SJCRH30 (cell line): ENCODE measurements at places on chromosomes 5 and 9. TPM values are rescaled to one million over a fixed set of nuclear protein-coding genes. Genes with fewer than 3 reads are reported as not detected.
A peak's percentile ranks its signal among the peaks of the same experiment; 100 is the strongest.

DNA sequence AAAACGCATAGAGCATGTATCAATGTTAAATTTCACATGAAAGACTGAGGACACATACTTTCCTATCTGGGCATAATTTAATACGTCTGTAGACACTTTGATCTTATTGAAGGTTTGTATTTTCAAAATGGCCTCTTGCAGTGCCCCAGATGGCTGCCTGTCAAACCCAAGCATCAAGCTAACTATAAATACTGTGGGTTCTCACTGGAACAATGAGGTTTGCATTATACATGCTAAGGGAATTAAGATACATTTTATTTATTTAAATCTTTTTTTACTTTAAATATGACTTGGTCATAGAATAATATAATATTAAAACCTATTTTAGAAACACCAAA, 702.9 kb upstream of the GRAMD2B start:
- no peak for DNase-seq
- H3K27me3 ChIP-seq, result no peaks in the 10 kb centered on the region
- peaks cover 13% of the 10 kb centered on the region for H3K4me1 ChIP-seq
- H3K36me3 ChIP-seq, result no peaks in the 10 kb centered on the region
- peak overlapping the region; percentile 43 for H3K27ac ChIP-seq

- no peaks in the 10 kb centered on the region for H3K27me3 ChIP-seq
- DNase-seq, result no peak
- H3K4me3 ChIP-seq, result no peak overlapping the region
- H3K27ac ChIP-seq, result no peak overlapping the region
Observed at GRCh38 chr5:135230251-135230925, 168.6 kb downstream of the MACROH2A1 start.

DNA sequence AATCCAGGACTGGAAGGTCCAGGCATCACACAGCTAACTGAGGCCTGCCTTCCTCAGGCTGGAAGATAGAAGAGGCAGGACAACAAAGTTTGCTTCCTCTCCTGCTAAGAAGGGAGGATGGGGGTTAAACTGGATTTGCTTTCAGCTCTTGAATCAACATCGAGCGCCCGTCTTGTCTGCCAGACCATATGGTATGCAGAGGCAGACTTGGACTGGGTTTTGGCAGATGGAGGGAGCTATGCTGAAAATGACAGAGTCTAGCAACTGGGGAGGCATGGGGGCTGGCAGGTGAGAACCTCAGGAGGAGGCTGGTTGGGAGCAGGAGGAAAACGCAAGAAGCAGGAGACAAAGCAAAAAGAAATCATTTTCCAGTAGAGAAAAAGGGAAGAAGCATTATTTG, 289.5 kb upstream of the IL12B start:
- H3K4me1 ChIP-seq, result no peaks in the 10 kb centered on the region
- no peaks in the 10 kb centered on the region for H3K36me3 ChIP-seq
- H3K27me3 ChIP-seq, result no peaks in the 10 kb centered on the region
- no peak overlapping the region for H3K27ac ChIP-seq

DNA sequence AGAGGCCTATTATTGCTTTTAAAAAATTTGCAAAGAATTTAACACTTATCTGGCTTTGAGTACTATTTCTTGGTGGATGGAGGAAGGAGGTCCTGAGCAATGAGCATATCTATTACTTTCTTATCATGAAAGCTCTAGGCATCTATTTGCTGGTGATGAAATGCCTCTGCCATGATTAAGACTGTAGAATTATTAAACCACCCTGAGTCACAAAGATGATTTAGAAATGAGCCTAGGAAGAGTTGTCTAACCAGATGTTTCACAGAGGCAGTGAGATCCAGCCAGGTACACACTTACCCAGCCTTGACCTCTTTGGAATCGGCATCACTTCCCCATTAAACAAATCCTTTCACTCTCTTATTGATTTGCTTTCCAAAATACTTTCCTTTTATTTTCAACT, 304.4 kb upstream of the KIF2A start:
- no peaks in the 10 kb centered on the region for H3K4me1 ChIP-seq
- no peak overlapping the region for H3K4me3 ChIP-seq
- no peaks in the 10 kb centered on the region for H3K36me3 ChIP-seq
- H3K27ac ChIP-seq, result no peak overlapping the region
- no peaks in the 10 kb centered on the region; the same call in 1 of the 2 replicates for H3K27me3 ChIP-seq
- no peak for DNase-seq

GRCh38 chr5:160547872-160548271, 126.2 kb downstream of the PTTG1 start:
- no peaks in the 10 kb centered on the region for H3K4me1 ChIP-seq
- DNase-seq, result no peak
- H3K4me3 ChIP-seq, result no peak overlapping the region
- no peak overlapping the region for H3K27ac ChIP-seq
- H3K27me3 ChIP-seq, result no peaks in the 10 kb centered on the region

DNA sequence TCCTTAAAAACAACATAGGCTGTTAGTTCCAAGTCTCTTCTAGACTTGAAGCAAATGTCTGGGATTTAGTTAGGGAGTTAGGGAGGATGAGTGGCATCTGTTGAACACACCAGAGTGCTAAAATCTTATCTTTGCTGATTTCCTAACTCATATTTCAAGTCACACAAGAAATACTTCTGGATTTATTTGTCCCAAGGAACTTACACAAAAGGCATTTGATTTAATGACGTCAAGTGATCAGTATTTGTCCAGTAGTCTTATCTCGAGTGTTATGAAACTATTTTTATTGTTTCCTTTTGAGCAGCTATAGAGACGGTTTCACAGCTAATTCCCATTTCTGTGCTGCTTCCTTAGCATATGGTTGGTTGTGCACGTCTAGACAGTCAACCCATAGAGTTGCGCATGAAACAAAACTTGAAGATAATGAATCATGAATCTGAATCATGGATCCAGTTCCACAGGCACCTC, 140.5 kb upstream of the TUT7 start:
- H3K27ac ChIP-seq, result no peak overlapping the region
- H3K4me3 ChIP-seq, result no peak overlapping the region
- DNase-seq, result no peak
- peaks cover 34% of the 10 kb centered on the region for H3K4me1 ChIP-seq
- no peaks in the 10 kb centered on the region for H3K27me3 ChIP-seq

- H3K27me3 ChIP-seq, result no peaks in the 10 kb centered on the region
- H3K36me3 ChIP-seq, result no peaks in the 10 kb centered on the region
- DNase-seq, result no peak
- H3K4me3 ChIP-seq, result no peak overlapping the region
Observed at GRCh38 chr5:169688106-169688505, 51.0 kb downstream of the DOCK2 start.

GRCh38 chr5:111755345-111755941, 1.6 kb downstream of the NREP start:
- H3K4me3 ChIP-seq, result peak overlapping the region; percentile 70
- no peak overlapping the region for H3K27ac ChIP-seq
- no peaks in the 10 kb centered on the region for H3K27me3 ChIP-seq
- peaks cover 6% of the 10 kb centered on the region; the same call in 1 of the 2 replicates for H3K36me3 ChIP-seq

DNA sequence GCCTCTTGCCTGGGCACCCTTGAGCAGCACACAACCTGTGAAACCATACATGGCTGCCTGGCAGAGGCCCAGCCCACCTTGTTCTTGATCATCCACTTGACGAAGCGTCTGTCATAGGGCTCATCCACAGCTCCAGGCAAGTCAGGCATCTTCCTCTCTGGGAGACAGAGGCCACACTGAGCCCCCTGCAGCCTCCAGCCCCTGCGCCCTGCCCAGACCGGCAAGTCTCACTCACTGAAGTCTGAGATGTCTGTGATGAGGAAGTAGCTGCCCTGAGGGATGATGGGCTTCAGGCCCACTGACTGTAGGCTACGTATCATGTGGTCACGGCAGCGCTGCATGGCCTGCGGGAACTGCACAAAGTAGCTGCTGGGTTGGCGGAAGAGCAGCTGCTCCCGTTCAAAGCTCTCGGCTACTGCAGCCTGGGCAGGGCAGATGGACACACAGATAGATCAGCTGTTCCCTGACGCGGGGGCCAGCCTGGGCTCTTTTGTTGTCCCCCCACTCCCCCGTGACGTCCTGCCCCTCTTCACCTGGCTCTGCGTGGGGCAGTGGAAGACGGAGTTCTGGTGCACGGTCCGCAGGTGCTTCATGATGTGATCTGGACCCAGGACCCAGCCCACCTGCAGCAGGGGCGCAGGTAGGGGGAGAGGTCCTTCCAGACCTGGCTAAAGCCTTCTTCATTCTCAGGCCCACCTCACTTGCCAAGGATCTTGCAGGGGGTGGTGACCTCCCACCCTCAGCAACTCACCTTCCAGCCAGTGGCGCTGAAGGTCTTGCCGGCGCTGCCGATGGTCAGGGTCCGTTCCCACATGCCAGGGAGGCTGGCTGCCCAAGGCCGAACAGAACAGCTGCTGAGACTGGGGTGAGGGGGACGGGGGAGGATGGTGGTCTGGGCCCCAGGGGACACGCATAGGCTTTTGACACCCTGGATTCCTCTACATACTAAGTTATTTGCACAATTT, 5.9 kb upstream of the SPOUT1 start:
- H3K4me1 ChIP-seq, result peaks cover 4% of the 10 kb centered on the region; the same call in 1 of the 2 replicates
- no peak overlapping the region for H3K4me3 ChIP-seq
- no peak overlapping the region for H3K27ac ChIP-seq
- no peaks in the 10 kb centered on the region for H3K27me3 ChIP-seq

- no peak overlapping the region for H3K27ac ChIP-seq
- H3K4me1 ChIP-seq, result peaks cover 8% of the 10 kb centered on the region
- no peaks in the 10 kb centered on the region for H3K27me3 ChIP-seq
- DNase-seq, result no peak
Observed at GRCh38 chr9:94932652-94933510, 206.4 kb downstream of the AOPEP start.

DNA sequence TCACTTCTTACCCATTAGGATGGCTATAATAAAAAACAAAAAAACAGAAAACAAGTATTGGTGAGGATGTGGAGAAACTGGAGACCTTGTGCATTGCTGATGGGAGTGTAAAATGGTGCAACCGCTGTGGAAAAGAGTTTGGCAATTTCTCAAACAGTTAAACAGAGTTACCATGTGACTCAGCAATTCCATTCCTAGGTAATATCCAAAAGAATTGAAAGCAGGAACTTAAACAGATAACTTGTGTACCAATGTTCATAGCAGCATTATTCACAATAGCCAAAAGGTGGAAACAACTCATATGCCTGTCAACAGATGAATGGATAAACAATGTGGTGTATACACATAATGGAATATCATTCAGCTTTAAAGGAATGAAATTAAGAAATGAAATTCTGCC, 28.9 kb downstream of the DCP2 start:
- peaks cover 63% of the 10 kb centered on the region for H3K36me3 ChIP-seq
- DNase-seq, result no peak
- no peaks in the 10 kb centered on the region for H3K4me1 ChIP-seq
- no peak overlapping the region for H3K4me3 ChIP-seq
- no peak overlapping the region for H3K27ac ChIP-seq
- no peaks in the 10 kb centered on the region for H3K27me3 ChIP-seq

DNA sequence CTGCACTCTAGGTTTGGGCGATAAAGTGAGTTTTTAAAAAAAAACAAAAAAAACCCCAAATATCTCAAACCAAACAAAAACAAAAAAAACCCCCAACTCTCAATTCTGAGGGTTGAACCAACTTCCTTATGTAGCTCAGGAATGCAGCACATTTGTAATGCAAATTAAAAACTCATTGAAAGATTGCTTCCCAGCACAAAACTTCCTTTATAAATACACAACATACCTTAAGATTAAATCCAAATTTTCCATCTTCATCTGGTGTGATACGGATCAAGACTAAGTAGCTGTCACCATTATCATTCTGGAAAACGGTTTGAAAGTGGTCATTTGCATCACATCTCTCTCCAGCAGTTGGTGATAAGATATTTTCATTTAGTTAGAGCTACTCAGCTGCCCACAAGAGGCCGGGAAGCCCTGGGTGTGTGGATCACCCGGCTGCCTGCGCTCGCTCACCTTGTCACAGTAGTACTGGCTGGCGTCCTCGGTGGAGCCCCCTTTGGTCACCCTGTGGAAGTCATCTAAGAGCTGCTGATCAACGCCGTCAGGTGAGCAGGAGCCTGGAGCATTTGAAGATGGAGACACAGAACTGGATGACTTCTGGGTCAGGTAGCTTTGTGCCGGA, 88.2 kb downstream of the PTPN3 start:
- H3K27me3 ChIP-seq, result no peaks in the 10 kb centered on the region
- no peak overlapping the region for H3K4me3 ChIP-seq
- H3K27ac ChIP-seq, result no peak overlapping the region
- H3K4me1 ChIP-seq, result no peaks in the 10 kb centered on the region

Gene SLC45A2
- total RNA-seq, result not detected in 2 replicates

Gene SLC1A1
- not detected in 2 replicates for total RNA-seq

Gene PCDHGC3
- 105 and 109 TPM in 2 replicates for total RNA-seq

Gene LHX3
- not detected in 2 replicates for total RNA-seq

Gene ADRB2
- 0.08 and 0.10 TPM in 2 replicates for total RNA-seq

Gene SLC6A18
- total RNA-seq, result not detected in 2 replicates

Gene PAEP
- not detected in 2 replicates for total RNA-seq

Gene KIF20A
- total RNA-seq, result 89.5 and 91.9 TPM in 2 replicates

Gene CEL
- total RNA-seq, result 0.53 and 0.71 TPM in 2 replicates
